Stimulated activated CD8-positive, alpha-beta memory T cell treated with anti-CD3 and anti-CD28 coated beads, Interleukin-4, amount 100 ng/mL, for 1 hour (primary cell): ENCODE measurements at places on chromosomes 7 and 10.

DNA sequence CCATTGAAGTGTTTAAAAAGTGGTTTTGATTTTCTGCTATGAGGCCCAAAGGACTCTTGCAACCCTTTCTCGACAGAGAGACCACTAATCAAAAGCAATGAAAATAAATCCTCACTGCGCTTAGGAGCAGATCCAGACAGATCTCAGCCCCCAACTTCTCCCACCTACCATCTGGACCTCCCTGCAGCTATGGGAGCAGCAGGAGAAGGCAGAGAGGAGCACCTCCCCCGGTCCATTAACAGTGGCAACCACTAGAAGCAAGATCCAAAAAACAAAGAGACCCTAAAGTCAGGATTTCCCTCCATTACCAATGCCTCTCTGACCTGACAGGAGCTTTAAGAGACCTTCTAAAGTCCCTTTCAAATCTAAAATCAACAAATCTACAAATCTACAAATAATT is 99.0 kb upstream of the LSM8 start:
- DNase-seq: no peak

GRCh38 chr7:115300231-115300870 is 378.5 kb downstream of the MDFIC start:
- no peak for DNase-seq

DNA sequence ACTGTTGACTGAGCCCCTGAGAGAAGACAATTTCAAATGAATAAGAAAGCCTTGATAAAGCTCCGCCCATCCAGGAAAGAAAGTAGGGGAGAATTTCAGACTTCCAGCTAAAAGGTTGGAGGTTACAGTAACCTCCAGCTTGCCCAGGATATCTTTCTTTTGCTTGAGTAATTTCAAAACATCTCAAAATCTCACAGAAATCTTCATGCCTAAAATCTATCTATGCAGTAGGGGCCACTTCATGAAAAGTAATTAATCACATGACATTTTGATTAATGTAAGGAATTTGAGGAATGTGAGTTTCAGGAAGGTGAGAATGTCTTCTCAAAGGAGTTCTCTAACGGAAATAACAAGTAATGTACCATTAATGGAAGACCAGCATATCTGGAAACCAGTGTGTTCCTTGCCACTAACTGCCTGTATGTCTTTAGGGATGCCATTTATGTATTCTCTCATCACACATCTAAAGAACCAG is 24.2 kb downstream of the TRIL start:
- no peak for DNase-seq

- DNase-seq: no peak
Measured at GRCh38 chr10:14543046-14543903, 212.6 kb upstream of the FRMD4A start.

- no peak for DNase-seq
Measured at GRCh38 chr7:123797673-123798531, 47.1 kb upstream of the HYAL4 start.

- no peak for DNase-seq
Measured at GRCh38 chr10:49187950-49188761, at the start of gene TMEM273. TMEM273 (minus strand) TSS chr10:49188391; CDS start chr10:49188336, 55 bp downstream.

DNA sequence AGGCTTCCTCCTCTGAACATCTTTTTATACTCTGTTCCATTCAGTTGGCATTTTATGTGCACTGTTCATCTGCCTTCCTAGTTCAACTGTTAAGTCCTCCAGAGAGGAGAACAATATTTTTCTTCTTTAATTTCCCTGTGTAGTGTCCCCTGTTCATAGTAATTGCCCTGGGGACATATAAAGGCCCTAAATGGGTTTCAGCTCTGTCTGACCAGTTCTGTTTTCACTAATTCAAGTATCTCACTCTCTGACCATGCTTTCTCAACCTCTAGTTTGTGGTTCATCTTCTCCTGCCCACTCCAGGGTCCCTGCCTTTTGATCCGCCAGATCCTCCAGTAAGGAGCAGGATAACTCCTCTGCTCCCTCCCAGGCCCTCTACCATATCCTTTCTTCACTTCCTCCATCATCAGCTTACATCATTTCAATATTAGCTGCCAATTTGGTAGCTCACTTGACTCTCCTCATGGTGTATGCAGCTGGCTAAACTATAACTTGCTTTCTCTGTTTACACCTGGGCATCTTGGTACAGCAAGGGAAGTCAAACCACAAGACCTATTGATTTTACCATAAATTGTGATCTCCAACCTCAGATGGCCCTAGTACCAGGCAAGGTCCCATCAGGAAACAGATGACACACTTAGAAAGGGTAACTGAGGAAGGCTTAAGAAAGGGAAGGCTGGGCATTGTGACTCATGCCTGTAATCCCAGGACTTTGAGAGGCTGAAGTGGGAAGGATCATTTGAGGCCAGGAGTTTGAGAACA is 17.7 kb upstream of the C10orf67 start:
- DNase-seq: no peak
